ENCODE measurements at places on chromosomes 5 and 9. TPM values are rescaled to one million over a fixed set of nuclear protein-coding genes. Genes with fewer than 3 reads are reported as not detected.
A peak's percentile ranks its signal among the peaks of the same experiment; 100 is the strongest.

DNA sequence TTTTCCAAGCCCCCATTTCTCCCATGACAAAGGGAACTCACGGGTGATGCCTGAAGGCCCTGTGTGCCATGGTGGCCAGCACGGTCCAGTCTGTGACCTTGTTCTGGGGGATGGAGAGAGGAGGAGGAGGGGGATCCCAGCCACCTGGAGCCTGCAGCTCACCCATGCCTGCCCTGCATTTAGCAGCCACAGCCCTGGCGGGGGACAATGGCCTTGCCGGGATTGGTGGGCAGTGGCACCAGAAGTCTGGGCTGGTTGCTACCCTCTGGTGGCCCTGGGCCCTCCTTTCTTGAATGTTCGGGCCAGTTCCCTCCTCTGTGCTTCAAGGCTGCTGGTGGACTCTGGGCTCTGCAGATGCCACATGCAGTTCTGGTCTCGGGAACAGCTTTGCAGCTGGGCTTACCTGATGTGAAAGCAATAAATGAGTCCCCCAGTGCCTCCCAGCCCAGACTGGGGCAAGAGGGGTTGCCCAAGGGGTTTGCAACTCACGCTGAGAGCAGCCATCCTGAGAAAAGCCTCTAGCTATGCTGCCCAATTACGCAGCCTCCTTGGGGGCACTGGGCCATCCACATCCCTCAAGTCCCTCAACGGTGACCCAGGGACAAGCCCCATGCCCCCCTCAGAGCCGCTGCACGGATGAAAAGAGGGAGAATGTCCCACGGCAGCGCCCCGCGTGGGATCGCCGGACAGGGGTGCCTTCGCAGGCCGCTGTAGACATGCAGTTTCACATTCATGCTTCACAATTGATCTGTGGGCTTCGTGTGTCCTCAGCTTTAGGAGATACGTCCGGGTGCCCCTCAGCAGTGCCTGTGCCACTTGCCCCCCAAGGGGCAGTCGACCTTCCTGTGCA, 49.2 kb upstream of the FCN1 start:
- ATAC-seq = no peak

GRCh38 chr9:75869236-75869635, 21.2 kb upstream of the PCSK5 start:
- ATAC-seq = no peak

The TMEM171 gene
- not detected for total RNA-seq

DNA sequence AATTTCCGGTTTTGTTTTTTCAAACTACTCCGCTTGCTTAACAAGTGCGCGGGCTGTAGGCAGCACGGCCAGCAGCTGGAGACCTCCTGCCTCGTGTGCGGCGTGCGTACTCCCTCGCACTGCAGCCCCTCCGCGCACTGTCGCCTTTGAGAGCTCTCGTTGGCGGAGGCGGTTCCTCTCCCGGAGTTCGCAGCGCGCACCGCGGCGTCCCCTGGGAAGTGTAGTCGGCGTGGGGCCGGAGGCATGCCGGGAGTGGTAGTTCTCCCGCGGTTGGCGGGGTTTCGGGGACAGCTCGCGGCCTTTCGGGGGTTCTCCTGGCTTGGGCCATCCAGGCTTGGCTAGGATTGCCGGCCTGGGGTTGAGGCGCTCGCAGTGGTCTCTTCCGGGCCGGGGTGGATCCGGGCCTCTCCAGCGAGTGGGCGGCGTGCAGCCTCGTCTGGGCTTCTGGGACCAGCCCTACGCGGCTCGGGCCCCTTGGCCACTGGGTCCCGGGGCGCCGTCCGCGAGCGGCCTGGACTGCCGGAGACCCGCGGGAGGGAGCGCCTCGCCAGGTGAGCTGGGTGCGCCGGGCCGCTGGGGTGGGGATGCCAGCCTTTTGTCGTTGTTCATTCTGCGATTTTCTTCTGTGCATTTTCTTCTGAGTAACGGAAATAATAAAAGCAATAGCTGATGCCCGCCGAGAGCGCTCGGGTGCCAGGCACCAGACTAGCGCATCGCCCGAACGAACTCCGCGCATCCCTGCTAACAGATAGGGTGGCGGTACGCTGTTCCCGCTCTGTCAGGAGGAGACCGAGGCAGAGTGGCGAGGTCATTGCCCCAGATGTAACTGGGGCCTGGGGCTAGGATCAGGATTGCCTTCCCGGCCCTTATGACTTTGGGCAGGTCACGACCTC, at the start of gene ZNF354C:
ZNF354C (plus strand) TSS at position 258 of the 893 bp plus-strand sequence. CDS start 1,696 bp downstream, outside the sequence.
- peak; percentile 98 for ATAC-seq

The TXNDC8 gene
- not detected for total RNA-seq

DNA sequence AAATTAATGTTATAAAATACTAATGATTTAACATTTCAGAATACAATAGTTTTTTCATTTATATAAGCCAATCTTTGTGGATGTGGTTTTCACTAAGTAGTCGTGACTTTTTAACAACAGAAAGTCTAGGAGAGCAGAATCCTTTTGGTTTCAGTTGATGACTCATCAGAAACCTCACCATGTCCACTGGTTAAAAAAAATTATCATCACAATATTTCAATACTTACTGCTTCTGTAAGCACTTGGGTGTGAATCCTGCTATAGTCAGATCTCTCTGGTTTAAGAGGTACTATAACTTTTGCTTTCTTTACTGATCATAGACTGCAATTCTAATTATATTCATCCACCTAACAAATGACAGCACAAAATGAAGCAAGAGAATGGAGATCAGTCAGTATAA, 77.2 kb downstream of the MRPS30 start:
- ATAC-seq = peak; percentile 62

The INSL4 gene
- not detected for total RNA-seq

DNA sequence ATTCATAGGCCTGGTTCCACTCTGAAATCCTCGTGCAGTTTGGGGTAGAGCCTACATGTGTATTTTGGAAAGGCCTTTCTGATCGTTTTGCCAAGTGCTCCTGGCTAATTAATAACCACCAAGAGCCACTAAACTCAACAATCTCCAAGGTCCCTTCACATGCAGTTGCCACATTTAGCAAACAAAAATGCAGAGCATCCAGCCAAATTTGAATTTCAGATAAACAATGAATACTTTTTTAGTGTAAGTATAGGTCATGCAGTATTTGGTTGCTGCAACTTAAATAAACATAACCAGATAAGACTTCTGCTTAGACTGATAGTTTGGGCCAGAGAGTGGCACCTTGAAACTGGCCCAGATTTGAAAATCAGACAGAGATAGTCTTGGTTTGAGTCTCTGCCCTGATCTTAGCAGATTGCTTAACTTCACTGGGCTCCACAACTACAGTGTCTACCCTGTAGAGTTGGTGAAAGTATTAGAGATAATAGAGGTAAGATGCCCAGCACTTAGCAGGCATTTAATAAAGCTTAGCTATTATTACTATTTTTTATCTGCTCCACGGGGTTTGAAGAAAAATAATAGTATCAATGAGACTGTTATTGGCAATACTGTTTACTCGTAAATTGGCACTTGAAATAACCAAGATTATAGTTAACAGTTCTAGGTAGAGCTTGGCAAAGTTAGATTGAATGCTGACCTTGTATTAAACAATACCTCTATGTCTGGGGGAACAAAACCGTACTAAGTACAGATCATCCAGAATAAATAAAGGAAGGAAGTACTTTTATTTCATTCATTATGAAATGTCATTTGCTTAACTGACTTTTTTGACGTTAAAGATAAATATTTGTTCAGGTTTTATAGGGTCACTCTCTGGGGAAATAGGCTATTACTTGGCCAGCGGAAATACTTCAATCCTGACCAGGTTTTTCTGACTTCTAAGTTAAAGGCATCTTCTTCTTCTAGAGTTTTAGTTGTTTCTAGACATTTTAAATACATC, 274.8 kb downstream of the DOCK8 start:
- no peak for ATAC-seq

- ATAC-seq = peak; percentile 90
These were observed 37.4 kb downstream of the SNX24 start for GRCh38 chr5:122882831-122883230.

- no peak for ATAC-seq
These were observed 564.9 kb upstream of the TUSC1 start for GRCh38 chr9:26243029-26243697.

DNA sequence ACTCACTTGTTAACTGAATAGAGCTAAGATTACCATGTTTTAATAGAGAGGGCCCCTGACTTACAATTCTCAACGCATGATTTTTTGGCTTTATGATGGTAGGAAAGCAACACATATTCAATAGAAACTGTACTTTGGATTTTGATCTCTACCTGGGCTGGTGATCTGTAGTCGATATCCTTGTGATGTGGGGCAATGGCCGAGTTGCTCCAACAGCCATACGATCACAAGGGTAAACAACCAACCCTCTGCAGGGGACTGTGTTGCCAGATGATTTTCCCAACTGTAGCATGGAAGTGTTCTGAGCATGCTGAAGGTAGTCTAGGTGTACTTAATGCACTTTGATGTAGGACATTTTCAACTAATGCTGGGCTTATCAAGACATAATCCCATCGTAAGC, 36.5 kb downstream of the NSUN2 start:
- no peak for ATAC-seq

- ATAC-seq = no peak
These were observed 60.4 kb downstream of the RORB start for GRCh38 chr9:74557571-74557970.

DNA sequence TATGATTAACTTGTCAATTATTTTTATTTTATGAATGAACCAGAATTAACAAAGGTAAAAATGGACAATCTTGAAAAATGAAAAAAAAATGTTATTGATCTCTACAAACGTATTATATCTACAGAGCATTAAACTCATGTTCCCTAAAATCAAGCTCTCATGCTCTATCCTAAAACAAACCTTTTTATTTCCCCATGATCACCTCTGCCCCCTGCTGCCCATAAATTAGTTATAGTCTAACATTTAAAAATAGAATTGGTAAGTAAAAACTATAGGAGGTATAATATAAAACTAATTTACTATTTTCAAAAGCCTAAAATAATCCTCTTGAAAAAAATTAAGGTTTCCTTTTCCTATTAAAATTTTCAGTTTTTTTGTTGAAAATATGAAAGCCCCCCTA, 168.0 kb upstream of the POU5F2 start:
- no peak for ATAC-seq

DNA sequence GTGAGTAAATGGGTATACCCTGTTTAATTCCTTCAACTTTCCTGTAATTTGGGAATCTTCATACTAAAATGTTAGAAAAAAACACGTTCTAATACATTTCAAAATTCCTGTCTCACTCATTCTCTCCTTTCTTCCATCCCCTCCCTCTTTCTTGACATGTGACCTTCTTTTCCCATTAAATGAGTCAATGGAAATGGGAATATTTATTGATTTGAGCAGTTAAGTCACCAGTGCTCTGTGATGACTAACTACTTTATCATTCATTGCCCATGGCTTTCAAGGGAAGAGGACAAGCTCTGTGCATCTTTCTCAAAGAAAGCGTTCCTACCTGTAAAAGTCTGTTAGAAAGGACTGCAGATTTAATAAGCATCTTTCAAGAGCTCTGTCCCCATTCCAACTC, 144.4 kb upstream of the MAP3K1 start:
- no peak for ATAC-seq

The CER1 gene
- not detected for total RNA-seq

- ATAC-seq = no peak
These were observed 20.6 kb upstream of the F2R start for GRCh38 chr5:76695346-76695745.

GRCh38 chr5:151897020-151897552, 27.6 kb downstream of the GLRA1 start:
- ATAC-seq = no peak

The ADAMTSL2 gene
- total RNA-seq = not detected

The SLCO6A1 gene
- total RNA-seq = not detected

- ATAC-seq = no peak
These were observed 705 bp upstream of the SLC6A3 start for GRCh38 chr5:1445689-1446601.

DNA sequence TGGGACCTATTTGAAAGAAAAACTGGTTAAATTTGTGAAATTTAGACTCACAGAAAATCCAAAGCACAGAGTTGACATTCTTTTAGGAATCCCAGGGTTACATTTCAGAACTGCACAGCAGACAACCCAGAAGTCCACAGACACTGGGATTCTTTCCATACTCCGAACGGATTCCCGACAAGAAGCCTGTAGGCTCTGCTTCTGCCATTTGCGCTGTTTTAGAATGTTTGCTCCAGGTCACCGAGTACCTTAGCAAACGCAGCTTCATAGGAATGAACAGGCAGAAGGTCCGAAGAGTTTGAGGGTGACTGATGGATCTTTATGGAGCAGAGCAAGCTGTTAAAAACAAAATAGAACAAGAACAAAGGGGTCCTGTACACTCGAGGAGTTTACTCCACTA, 84.5 kb upstream of the NFIB start:
- no peak for ATAC-seq

GRCh38 chr5:123844873-123845272, 332.9 kb downstream of the CSNK1G3 start:
- ATAC-seq = no peak

The MED22 gene
- total RNA-seq = 29.9 TPM

The GALT gene
- total RNA-seq = 48.3 TPM

DNA sequence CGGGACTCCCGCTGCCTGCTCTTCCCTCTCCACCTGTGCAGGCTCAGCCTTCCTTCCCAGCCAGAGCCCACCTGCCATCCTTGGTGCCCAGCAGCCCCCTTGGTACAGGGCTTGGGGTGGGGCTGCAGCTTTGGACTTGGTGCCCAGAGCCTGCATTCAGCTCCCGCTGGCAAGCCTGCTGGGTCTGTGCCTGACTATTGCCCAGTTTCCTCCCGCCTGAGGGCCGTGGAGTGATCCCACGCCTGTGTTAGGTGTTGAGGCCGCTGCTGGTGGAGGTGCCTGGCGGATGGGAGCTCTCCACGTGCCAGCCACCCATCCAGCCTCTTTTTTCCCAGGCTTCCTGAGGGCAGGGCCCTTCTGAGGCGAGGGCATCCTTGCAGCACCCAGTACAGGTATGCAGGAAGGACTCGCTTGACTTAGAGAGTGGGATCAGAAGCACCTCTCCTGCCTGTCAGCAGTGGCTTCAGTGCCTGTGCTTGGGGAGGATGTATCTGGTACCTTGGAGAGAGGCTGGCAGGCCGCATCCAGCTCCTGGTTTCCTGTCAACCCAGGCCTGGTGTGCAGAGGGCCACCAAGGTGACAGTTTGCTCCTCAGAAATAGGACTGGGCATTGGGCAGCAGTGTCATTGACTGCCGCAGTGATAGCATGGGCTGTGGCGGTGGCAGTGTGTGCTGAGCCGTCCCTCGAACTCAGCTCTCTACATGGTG, 7.8 kb downstream of the RXRA start:
- no peak for ATAC-seq

The TRPM6 gene
- 0.19 TPM for total RNA-seq

GRCh38 chr5:141525653-141526052, 36.8 kb downstream of the PCDHGC5 start:
- ATAC-seq = no peak

DNA sequence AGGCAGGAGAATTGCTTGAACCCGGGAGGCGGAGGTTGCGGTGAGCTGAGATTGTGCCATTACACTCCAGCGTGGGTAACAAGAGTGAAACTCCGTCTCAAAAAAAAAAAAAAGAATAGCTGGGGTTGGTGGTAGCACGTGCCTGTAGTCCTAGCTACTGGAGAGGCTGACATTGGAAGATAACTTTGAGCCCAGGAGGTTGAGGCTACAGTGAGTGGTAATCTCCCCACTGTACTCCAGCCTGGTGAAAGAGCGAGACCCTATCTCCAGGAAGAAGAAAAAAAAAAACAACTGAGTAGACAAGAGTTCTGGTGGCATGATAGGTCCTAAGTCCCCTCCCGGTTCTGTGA, 26.3 kb downstream of the GOLGA2 start:
- no peak for ATAC-seq

- ATAC-seq = no peak
These were observed 23.8 kb downstream of the MORN5 start for GRCh38 chr9:122183501-122183900.

- ATAC-seq = peak; percentile 16
These were observed 523 bp downstream of the EPB41L4B start for GRCh38 chr9:109320331-109320741.

GRCh38 chr9:114473447-114473801, 31.8 kb downstream of the WHRN start:
- no peak for ATAC-seq

Measured in activated T-helper 17 cell treated with anti-CD3 and anti-CD28 coated beads, Interleukin-2, amount 50 U/mL, for 72 hours (primary cell).